ENCODE measurements at places on chromosomes 6 and 20. TPM values are rescaled to one million over a fixed set of nuclear protein-coding genes. Genes with fewer than 3 reads are reported as not detected.

Gene INSM1
- total RNA-seq: not detected

Gene COX4I2
- total RNA-seq: not detected

DNA sequence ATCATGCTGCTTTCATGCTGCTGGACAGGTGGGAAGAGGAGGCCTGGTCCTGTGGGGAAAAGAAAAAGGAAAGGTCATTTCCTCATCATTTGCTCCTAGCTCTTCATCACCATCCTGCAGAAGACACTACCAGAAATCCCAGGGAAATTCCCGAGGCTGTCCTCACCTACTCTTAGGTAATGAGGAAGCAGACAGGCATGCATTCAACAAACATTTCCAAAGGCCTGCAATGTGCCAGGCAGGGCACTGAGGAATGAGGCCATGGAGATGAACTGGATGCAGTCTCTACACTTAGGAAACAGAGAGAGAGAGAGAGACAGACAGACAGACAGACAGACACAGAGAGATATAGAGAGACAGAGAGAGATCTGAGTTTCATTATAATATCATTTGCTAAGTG is 83.0 kb upstream of the MRPS10 start:
- H3K4me1 ChIP-seq: peaks cover 14% of the 10 kb centered on the region
- H3K36me3 ChIP-seq: peaks cover 34% of the 10 kb centered on the region
- no peak overlapping the region for H3K27ac ChIP-seq
- ATAC-seq: no peak
- H3K4me3 ChIP-seq: no peak overlapping the region

DNA sequence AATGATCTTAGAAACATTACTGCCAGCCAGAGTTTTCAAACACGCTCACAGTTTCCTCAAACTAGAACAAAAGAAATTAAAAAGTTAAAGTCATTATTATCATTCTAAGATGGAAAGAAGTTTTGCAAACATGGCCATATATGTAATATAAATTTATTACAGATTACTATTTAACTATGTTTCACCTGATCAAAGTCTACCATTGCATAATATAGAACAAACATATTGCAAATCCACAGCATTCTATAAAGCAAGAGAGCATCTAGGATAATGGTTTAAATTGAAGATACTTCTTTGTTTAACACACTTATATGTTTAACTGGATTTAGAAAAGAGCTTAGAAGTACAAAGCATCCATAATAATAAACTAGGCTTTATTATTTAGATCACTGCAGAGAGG is 26.2 kb upstream of the DCBLD1 start:
- no peak overlapping the region for H3K27ac ChIP-seq
- H3K4me1 ChIP-seq: no peaks in the 10 kb centered on the region
- no peak overlapping the region for H3K4me3 ChIP-seq
- no peaks in the 10 kb centered on the region for H3K36me3 ChIP-seq

GRCh38 chr20:19012676-19013075 is 199.1 kb downstream of the SCP2D1 start:
- H3K27me3 ChIP-seq: peaks cover 3% of the 10 kb centered on the region
- no peak overlapping the region for H3K4me3 ChIP-seq
- no peaks in the 10 kb centered on the region for H3K36me3 ChIP-seq
- no peaks in the 10 kb centered on the region for H3K4me1 ChIP-seq

DNA sequence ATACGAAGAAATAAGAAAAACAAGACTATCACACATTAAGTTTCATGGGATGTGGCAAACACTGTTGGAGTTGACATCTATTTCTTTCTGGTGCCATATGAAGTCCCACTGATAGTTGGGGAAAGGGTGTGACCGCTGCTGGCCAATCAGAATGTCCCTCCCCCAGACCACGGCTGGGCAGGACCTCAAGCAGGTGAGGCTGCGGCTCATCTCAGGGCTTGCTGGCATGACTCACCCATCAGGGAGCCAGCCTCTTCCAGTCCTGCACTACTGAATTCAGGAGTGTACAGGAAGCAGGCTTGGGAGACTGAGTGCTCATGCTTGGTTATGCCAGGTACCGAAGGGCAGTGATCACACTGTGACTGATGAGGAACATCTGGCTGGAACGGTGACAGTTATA is 18.9 kb downstream of the PREP start:
- H3K27me3 ChIP-seq: no peaks in the 10 kb centered on the region
- H3K4me3 ChIP-seq: no peak overlapping the region
- no peak for ATAC-seq
- H3K4me1 ChIP-seq: no peaks in the 10 kb centered on the region

DNA sequence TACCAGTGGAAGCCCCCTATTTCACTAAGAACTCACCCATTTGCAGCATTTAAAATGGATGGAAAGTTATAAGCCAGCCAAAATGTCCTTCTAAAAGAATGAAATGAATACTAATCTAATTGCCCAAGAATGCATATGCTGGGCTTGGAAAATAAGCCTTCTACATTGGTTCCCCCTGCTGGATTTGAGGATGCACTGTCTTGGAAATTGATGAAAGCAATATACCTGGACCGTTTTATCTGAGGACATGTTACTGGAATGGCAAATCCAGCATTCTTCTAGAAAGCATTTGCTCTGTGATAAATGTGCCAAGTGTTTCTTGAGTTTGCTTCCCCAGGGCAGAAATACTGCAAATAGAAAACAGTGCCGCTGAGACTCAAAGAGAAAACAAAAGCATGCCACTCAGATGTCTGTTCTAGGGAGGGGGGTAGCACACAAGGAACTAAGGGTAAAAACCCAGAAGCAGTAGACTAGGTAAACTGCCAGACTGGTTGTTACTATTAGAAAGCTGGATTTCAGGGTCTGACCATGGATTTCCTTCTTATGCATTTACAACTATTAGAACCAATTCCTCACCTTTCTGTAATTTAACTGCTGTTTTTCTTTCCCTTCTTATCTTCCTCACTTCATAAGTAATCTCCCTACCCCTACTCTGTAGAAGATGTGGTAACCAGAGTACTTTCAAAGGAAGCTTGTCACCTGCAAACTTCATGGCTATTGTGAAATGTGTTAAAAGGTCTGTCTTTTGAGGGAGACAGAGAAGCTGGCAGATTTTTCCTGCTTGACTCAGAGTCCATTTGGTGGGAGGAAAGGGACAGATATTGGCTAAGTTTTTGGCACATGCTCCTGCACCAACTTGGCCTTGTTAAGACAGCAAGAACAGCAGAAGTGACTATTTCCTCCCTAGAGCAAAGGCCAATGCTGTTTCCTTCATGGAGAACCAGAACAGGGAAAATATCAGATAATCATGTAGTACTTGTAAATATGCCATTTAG is 642.6 kb downstream of the KIF16B start:
- H3K27me3 ChIP-seq: no peaks in the 10 kb centered on the region
- no peak overlapping the region for H3K4me3 ChIP-seq
- no peak overlapping the region for H3K27ac ChIP-seq
- no peaks in the 10 kb centered on the region for H3K4me1 ChIP-seq
- H3K36me3 ChIP-seq: no peaks in the 10 kb centered on the region

GRCh38 chr6:35202066-35202546 is 11.7 kb upstream of the SCUBE3 start:
- ATAC-seq: no peak
- peaks cover 49% of the 10 kb centered on the region for H3K27me3 ChIP-seq
- no peak overlapping the region for H3K4me3 ChIP-seq
- H3K4me1 ChIP-seq: no peaks in the 10 kb centered on the region

Gene NT5E
- 1.2 TPM for total RNA-seq

Gene MYCT1
- not detected for total RNA-seq

Gene PPP1R11
- total RNA-seq: 69.9 TPM

DNA sequence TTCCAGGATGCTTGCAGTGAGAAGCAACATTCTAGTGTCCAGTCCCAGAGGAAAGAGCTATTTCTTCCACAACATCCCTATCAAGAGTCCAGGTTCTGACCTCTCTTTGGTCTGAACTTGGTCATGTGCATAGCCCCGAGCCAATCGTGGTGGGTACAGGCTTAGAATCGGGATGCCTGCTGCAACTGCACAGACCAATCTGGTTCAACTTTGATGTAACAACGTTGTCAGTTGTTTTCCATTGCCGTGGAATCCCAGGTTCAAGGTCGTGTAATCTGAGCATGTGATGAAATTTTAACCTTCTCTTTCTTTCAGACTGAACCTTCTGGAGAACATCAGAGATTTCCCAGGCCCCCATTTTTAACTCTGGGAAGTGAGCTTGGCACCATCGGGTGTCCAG is 130.5 kb downstream of the ANKRD60 start:
- H3K4me1 ChIP-seq: no peaks in the 10 kb centered on the region
- H3K36me3 ChIP-seq: no peaks in the 10 kb centered on the region
- no peak overlapping the region for H3K4me3 ChIP-seq
- ATAC-seq: no peak
- peaks cover 11% of the 10 kb centered on the region for H3K27me3 ChIP-seq

Gene VWA7
- 2.9 TPM for total RNA-seq

Gene RIPOR3
- not detected for total RNA-seq

- no peak overlapping the region for H3K4me3 ChIP-seq
- no peaks in the 10 kb centered on the region for H3K4me1 ChIP-seq
- no peak overlapping the region for H3K27ac ChIP-seq
- H3K36me3 ChIP-seq: peaks cover 97% of the 10 kb centered on the region
Observed at GRCh38 chr20:13770141-13770540, 14.6 kb downstream of the ESF1 start.

Gene DLL1
- 0.56 TPM for total RNA-seq

Gene MDFI
- not detected for total RNA-seq

DNA sequence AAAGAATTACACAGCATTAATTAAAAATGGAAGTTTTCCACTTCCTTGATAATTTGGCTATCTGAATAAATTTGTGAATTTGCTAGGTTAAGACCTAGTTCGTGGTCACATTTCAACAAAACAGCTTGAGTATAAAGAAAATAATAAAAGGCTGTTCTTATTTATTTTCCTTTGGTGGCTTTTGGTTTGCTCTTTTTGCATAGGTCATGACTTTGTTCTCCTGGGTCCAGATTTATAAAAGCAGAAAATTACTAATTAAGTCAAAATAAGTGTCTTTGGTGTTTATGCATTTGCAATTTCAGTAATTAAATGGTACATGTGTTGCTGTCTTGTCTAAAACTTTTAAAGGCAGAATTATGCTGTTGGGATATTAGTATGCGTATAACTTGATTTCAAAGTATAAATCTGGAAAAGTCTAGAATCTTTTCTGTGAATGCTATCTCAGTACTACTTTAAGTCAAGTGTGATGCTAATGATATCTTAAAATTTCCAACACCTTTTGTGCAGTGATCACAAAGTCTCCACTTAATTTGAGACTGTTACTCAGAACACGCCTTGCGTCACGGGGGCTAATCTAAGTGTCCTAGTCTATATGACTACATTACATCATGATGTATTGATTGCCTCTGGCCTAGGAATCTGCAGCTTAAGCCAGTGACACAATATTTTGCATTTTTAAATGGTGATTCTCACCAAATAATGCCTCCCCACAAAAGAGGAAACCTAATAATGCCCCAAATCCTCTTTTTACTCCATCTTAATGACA is 41.0 kb downstream of the GNAS start:
- H3K27me3 ChIP-seq: no peaks in the 10 kb centered on the region
- peak overlapping the region; percentile 96 for H3K27ac ChIP-seq
- peak overlapping the region; percentile 95 for H3K4me3 ChIP-seq
- peaks cover 33% of the 10 kb centered on the region for H3K4me1 ChIP-seq
- ATAC-seq: peak; percentile 32

Gene SUN5
- total RNA-seq: not detected

Gene HLA-G
- not detected for total RNA-seq

Gene TNNC2
- total RNA-seq: not detected

DNA sequence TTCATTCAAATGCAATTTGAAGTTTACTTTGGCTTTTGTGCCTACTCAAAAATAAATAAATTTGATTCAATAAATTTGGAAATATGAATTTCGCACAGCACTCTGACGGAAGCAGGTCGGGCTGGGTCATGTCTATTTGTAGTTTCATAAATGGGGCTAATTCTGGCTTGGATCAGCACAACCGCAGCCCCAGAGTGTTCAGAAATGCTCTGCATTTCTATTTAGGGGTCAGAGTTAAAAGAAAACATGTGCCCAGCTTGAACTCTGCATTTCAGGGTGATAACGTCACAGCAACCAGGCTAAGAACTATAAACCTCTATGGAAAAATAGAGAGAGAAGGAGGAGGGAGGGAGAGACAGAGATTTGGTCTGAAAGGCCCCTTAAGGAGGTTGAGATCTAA is 480.9 kb upstream of the NOX3 start:
- H3K27me3 ChIP-seq: no peaks in the 10 kb centered on the region

- H3K4me3 ChIP-seq: no peak overlapping the region
- no peaks in the 10 kb centered on the region for H3K36me3 ChIP-seq
- peak; percentile 57 for ATAC-seq
- no peaks in the 10 kb centered on the region for H3K27me3 ChIP-seq
- H3K4me1 ChIP-seq: no peaks in the 10 kb centered on the region
- H3K27ac ChIP-seq: no peak overlapping the region
Observed at GRCh38 chr6:17589406-17590096, 10.6 kb upstream of the FAM8A1 start.

DNA sequence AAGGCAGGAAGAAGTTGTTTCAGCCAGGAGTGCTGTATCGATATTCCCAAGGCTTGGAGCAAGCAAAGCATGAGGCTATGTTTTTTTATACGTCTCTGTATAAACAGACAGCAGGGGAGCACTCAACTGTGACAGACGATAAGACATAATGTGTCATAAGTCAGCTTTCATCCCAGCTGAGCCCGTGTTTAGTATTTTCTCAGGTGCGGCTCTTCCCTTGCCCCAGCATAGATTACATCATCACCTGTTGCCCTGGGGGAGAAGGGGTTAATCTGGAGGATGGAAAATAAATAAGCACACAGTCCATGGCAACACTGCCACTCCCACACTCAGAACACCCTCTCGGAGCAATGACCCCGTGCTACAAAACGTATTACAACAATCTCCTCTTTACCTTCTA is 22.1 kb upstream of the KCNK5 start:
- H3K27ac ChIP-seq: no peak overlapping the region
- H3K27me3 ChIP-seq: peaks cover 5% of the 10 kb centered on the region
- H3K4me1 ChIP-seq: peaks cover 7% of the 10 kb centered on the region

Gene PACSIN1
- 0.09 TPM for total RNA-seq

Gene EPPIN
- not detected for total RNA-seq

Gene RAET1G
- not detected for total RNA-seq

Gene ADGB
- not detected for total RNA-seq

Gene FOXA2
- total RNA-seq: not detected

DNA sequence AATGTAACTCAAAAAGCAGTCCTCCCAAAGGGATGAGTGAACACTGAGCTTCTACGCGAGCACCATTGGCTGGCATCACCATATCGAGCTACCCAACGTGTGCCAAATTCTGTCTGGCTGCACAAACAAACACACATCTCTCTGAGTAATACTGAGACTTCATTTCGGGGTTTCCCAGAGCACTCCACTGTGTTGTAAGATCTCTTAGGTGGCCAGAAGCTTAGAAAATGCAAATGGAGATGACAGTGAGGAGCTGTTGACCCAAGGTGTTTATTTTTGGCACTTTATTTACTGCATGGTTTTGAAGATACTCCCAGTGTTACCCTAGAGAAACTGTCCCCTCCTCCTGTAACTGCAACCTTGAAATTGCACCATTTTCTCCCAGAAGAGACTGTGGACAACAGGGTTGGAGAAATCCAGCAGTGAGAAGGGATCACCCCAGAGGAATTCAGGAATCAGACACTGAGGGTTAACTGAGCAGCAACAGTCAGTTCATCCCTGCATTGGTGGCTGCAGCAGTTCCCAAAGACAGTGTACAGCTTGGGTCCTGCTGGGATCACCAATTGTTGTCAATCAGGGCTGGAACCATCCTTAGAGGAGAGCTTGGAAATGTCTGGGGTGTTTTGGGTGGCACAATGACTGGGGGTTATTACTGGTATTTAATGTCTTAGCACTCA is 1.0 kb upstream of the RIPOR2 start:
- H3K27me3 ChIP-seq: no peaks in the 10 kb centered on the region
- peak overlapping the region; percentile 92 for H3K27ac ChIP-seq
- peaks cover 61% of the 10 kb centered on the region for H3K4me1 ChIP-seq
- peak overlapping the region; percentile 93 for H3K4me3 ChIP-seq
- peaks cover 18% of the 10 kb centered on the region for H3K36me3 ChIP-seq

Gene MYBL2
- 41.4 TPM for total RNA-seq

Gene PRDM1
- total RNA-seq: 138 TPM

Gene DEFB118
- not detected for total RNA-seq

Data from activated T-helper 17 cell treated with anti-CD3 and anti-CD28 coated beads, Interleukin-2, amount 50 U/mL, for 72 hours (primary cell).